ENCODE measurements at places on chromosomes 7 and 10.

- DNase-seq = no peak
Measured at GRCh38 chr10:7117177-7117799, 293.5 kb downstream of the SFMBT2 start.

DNA sequence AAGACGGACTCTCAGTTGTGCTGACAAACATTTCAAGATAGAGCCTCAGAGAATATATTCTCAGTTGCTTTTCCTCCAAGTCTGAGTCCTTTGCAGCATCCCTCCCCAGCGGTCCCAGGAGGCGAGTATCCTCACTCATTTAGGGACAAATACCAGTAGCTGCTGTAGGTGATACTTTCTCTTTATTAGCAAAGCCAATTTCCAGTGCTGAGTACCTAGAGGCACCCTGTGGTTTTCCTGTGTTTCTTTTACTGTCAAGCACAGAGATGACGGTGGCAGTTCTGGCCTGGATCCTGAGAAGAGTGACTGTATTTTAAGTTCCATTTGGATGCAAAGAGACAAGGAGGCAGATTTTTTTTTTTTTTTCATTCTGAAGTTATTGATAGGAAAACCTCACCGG, 1058.4 kb downstream of the SORCS3 start:
- DNase-seq = no peak

DNA sequence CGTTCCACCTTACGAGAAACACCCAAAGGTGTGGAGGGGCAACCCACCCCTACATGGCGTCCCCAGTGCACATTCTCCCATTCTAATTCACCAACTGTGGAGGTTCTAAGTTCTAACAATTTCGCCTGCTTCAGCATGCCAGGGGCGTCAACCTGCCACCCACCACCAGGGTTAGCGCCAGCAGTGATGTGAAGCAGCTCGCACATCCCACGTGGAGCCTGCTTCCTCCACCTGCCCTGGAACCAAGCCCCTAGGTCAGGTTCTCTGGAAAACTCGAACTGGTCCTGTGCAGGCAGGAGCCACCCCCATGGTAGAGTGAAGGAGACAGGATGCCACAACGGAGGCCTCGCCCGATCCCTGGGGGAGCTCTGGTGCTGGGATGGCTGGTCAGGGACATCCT, 33.3 kb upstream of the FXYD4 start:
- no peak for DNase-seq

GRCh38 chr7:36021367-36021766, 131.7 kb upstream of the EEPD1 start:
- DNase-seq = no peak
